ENCODE measurements at places on chromosomes 1 and 21.

- no peak for DNase-seq
Observed at GRCh38 chr1:109385417-109385816, 12.3 kb downstream of the SORT1 start.

DNA sequence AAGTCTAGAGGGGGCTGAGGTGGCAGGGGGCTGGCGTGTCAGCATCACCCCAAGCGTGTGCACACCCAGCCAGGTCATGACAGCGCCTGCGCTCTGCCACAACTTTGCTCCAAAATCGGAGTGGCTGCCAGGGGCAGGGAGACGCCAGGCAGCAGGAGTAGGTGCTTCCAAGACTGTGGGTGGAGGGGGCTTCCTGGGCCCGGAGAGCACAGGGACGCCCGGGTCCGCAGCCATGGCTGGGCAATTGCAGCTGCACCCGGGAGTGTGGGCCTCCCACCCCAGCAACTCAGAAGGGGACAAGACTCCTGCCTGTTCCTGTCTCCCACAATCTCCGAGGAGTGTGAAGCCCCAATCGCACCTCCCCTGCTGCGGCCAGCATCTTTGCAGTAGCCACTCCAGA, 53.1 kb upstream of the CYYR1 start:
- DNase-seq, result no peak

DNA sequence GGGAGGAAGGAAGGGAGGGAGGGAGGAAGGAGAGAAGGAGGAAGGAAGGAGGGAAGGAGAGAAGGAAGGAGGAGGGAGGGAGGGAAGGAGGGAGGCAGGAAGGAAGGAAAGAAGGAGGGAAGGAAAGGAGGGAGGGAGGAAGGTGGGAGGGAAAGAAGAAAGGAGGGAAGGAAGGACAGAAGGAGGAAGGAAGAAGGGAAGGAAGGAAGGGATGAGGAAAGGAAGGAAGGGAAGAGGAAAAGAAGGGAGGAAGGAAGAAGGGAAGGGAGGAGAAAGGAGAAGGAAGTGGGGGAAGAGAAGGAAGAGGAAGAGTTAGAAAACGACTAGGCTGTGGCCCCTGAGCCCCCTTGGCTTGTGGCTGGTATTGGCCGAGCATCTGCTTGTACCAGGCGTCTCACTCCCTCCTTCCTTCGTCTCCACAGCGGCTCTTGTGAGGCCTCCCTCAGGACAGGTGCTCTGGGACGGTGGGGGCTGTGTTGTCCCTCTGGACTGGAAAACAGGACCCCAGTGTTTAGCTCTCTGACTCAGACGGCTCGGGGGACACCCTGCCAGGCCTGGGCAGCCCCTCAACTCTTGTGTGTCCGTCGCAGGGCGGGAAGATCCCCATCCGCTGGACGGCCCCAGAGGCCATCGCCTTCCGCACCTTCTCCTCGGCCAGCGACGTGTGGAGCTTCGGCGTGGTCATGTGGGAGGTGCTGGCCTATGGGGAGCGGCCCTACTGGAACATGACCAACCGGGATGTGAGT, 36.2 kb upstream of the C1QA start:
- DNase-seq, result no peak

DNA sequence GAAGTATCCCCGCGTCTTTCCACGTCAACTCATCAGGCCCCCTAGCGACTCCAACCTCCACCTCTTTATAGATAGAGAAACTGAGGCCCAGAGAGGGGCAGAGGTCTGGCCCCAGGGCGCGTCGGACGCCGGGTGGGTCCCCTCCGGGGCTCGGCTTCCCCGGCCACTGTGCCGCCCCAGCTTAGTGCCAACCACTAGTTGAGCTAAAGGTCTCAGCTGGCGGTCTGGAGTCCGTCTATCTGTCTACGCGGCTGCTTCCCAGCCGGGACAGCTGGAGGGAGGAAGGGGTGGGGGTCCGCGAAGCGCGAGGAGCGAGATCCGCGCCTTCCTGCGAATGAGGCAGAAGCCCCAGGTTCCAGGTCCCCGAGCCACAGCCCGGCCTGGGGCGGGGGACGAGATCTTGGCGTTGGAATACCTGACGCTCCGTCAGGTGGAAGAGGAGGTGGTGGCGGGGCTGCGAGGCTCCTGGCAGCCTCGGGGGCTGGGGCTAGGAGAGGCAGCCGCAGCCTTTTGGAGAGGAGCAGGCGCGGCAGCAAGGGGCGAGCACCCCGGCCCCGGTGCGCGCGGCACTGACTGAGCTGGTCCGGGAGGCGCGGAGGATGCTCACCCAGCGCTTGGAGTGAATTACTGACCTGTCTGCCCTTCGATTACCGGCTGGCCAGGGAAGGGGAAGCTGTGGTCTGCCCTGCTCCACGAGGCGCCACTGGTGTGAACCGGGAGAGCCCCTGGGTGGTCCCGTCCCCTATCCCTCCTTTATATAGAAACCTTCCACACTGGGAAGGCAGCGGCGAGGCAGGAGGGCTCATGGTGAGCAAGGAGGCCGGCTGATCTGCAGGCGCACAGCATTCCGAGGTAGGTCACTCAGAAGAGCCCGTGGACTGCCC, 937 bp downstream of the PODN start:
- no peak for DNase-seq

GRCh38 chr1:110305900-110306420, 33.2 kb upstream of the RBM15 start:
- DNase-seq, result no peak

DNA sequence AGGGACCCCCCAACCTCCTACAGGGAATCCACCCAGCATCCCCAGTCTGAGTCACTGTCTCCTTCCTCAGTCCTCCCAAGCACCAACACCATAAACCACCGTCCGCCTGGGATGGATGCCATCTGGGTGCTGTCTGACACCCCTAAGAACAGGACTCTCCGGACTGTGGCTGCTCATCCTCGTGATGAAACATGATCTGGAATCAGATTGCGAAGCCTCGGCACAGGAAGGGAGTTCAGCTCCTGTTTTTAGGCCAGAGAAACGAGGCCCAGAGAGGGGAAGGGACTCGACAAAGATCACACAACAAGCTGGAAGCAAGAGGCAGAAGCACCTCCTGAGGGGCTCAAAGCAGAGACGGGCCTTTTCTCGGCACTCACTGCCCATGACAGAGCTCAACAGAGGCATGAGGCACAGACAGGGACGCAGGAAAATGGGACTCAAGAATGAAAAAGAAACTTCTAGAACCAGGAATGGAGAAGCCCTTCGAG, 8.4 kb downstream of the KCNN3 start:
- DNase-seq, result no peak

DNA sequence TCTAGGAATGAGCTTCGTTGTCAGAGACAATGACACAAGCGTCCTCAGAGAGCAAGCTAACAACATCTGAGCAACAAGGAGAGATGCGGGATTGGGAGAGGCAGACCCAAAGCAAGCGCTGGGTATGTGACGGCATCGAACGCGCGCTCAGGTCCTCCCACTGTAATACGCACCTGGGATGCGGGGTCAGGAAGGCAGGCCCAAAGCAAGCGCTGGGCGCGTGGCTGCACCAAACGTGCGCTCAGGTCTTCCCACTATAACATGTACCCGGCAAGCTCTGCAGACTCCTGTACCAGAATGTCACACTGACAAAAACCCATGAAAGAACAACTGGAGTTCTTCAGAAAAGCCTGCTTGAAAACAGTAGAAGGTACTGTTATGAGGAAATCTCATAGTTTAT, 653.8 kb downstream of the SMYD3 start:
- no peak for DNase-seq

GRCh38 chr1:1431845-1432273, 3.6 kb upstream of the VWA1 start:
- DNase-seq, result no peak

GRCh38 chr1:155531624-155532023, 31.0 kb downstream of the ASH1L start:
- no peak for DNase-seq

- no peak for DNase-seq
Observed at GRCh38 chr1:174995916-174996315, 3.8 kb upstream of the CACYBP start.

DNA sequence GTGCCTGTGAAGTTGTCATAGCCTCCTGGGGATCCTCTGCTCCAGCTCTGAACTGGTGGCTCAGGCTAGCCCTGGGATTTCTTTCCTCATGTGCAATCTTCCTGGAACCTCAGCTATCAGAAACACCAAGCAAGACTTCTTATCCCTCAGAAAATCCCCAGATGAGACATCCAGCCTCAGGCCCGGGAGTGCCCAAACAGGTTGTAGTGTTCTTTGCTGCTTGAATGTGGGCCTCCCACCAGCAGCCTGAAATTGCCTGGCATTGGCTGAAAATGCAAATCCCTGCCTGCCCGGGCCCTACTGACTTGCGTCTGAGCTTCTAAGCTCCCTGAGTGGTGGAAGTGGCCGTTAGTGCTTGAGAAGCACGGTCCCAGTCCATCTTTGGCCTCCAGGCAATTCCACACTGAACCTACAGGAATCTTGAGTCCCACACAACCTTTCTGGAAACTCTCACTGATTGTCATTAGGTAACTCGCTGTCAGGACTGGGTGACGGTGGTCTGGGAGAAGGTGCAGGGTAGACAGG, 146.8 kb downstream of the ZBTB18 start:
- DNase-seq, result no peak

DNA sequence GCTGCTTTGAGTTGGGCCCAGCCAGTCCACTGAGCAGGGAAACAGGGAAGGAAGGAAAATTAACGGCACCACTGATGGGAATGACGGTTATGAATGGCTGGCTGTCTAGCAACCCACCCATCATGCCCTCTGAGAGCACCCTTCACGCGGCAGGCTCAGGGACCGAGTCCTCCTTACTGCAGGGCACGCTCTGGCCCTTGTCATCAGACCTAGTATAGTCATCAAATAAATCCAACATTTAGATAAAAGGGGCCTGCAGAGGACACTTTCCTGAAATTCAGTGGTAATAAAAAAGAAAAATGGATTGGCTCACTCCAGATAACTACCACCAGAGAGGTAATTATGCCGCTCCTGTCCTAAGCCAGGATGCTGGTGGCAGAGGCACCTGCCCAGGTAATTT, 509.4 kb downstream of the MATN1 start:
- no peak for DNase-seq

DNA sequence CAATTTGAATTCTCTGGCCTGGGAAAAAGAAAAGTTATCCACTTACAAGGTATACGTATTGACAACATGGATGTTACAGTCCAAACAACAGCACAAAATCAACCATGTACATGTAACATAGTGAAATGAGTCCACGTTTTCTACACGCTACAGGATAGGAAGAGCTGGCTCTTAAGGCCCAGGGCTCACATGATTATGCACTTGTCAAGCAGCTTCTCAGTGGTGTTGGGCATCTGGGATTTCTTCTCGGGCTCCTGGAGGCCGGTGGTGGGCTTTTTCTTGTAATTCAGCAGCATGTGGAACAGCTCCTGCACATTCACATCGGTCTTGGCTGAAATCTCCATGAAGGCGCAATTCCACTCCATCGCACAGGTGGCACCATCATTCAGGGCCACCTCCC, 4.0 kb downstream of the DIRAS3 start:
- no peak for DNase-seq

- no peak for DNase-seq
Observed at GRCh38 chr21:34530261-34530660, 18.3 kb upstream of the KCNE1 start.

DNA sequence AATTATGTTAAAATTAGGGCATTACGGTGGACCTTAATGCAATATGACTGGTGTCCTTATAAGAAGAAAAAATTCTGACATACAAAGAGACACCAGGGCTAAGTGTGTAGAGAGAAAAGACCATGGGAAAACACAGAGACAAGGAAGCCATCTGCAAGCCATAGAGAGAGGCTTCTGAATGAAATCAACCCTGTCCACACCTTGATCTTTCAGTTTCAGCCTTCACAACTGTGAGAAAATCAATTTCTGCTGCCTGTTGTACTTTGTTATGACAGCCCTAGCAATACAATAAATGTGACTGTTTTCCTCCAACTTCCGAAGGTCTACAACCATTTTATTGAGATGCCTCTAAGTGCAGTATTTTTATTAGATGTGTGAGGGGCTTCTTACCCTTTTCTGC, 1407.2 kb downstream of the MRPL39 start:
- no peak for DNase-seq

- no peak for DNase-seq
Observed at GRCh38 chr21:44858291-44858690, 15.2 kb downstream of the PTTG1IP start.

GRCh38 chr1:11152755-11153154, 36.4 kb upstream of the ANGPTL7 start:
- no peak for DNase-seq

DNA sequence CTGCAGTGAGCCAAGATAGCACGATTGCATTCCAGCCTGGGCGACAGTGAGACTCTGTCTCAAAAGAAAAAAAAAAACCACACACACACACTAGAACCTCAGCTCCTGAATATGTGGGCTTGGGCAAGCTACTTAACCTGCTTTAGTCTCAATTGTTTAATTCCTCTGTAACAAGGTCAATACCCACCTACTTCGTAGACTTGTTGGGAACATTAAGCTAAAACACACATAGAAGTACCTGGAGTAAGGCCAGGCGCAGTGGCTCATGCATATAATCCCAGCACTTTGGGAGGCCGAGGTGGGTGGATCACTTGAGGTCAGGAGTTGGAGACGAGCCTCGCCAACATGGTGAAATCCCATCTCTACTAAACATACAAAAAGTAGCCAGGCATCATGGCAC, 77.1 kb downstream of the CLSTN1 start:
- no peak for DNase-seq

- peak; percentile 70 for DNase-seq
Observed at GRCh38 chr1:243596431-243597062, 253.5 kb downstream of the AKT3 start.

- DNase-seq, result no peak
Observed at GRCh38 chr1:208565756-208566440, 321.7 kb upstream of the PLXNA2 start.

GRCh38 chr21:43634618-43635017, 24.7 kb downstream of the HSF2BP start:
- DNase-seq, result peak; percentile 74

DNA sequence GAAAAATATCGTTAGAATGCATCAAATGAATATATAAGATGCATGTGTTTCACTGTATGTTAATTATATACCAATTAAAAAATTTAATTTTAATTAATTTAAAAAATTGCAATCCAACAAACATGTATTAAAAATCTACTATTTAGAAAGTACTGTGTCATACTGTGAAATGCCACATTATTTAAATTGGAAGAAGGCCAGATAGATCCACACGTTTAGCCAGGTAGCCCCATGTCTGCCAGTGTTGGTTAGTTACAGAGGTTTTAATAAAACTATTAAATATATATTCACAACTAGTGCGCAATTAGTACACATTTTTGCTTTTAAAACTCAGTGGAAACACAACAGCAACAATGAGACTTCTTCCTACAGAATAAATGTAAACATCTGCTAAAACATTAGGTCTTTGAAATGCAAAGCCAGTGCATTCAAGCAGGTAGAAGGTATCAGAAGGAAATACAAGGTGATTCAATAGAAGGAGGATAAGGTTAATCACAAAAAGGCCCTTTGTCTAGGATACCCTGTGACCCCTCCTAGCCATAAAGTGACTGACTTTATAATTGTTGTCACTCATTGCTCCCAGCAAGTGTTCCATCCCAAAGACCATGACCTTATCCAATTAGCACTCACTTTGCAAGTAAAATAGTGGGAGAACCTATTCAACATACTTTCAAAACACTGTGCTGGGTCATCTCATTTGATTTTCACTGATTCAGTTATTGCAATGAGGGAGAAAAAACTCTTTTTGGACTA, 211.5 kb downstream of the TTLL7 start:
- DNase-seq, result no peak

- no peak for DNase-seq
Observed at GRCh38 chr1:209645574-209646452, 6.4 kb downstream of the LAMB3 start.

Measured in RKO (cell line).